Amniotic stem cell (primary cell): ENCODE measurements at places on chromosomes 2 and 18.

GRCh38 chr2:120517751-120518469, 172.0 kb downstream of the INHBB start:
- DNase-seq: no peak

DNA sequence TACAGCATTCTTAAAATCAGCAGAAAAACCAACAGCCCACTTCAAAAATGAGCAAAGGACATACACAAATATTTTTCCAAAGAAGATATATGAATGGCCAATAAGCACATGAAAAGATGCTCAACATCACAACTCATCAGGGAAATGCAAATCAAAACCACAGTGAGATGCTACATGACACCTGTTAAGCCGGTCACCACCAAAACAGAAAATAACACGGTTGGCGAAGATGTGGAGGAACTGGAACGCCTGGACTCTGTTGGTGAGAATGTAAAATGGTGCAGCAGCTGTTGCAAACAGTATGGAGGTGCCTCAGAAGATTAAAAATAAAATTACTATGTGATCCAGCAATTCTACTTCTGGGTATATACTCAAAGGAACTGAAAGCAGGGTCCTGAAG, 184.8 kb downstream of the INHBB start:
- no peak for DNase-seq

- DNase-seq: no peak
Observed at GRCh38 chr2:205138735-205139134, 543.6 kb upstream of the NRP2 start.

DNA sequence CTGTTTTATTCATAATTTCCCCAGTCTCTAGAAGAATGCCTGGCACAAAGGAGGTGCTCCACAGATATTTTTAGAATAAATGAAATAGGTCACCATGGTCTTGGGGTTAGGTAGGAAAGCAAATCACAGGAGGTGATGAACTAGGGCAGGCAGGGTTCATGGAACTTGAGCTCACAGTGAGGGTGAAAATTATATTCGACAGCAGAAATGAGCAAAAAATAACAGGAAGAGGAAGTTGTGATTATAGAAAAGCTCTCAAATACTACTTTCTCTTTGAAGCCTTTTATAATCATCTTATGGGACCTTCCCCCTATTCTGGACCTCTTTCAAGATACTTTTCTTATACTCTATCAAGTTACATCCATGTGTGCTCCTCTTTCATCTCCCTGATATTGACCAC, 4.5 kb upstream of the CREB1 start:
- DNase-seq: no peak

- DNase-seq: no peak
Observed at GRCh38 chr2:158637357-158637756, 157.8 kb upstream of the DAPL1 start.

- DNase-seq: no peak
Observed at GRCh38 chr2:118987886-118988285, 45.9 kb downstream of the MARCO start.

- no peak for DNase-seq
Observed at GRCh38 chr2:239269173-239269885, 131.5 kb downstream of the HDAC4 start.

GRCh38 chr2:71620851-71621251, 167.5 kb downstream of the DYSF start:
- no peak for DNase-seq

DNA sequence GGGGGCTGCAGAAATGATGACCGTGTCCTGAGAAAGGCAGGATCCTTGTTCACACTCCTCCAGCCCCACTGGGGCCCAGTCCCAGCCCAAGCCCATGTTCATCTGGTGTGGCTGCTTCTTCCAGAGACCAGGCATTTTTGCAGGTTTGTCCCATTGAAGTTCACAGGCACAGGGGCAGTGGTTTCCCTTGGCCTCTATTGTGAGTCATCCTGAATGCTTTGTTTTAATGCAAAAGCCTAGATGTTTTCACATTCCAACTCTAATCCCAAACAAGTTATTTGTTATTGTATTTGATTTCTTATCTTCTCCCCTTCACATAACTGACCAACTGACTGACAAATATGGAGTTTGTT, 426.4 kb upstream of the ID2 start:
- no peak for DNase-seq

- DNase-seq: no peak
Observed at GRCh38 chr2:238128534-238129001, 9.9 kb upstream of the KLHL30 start.

DNA sequence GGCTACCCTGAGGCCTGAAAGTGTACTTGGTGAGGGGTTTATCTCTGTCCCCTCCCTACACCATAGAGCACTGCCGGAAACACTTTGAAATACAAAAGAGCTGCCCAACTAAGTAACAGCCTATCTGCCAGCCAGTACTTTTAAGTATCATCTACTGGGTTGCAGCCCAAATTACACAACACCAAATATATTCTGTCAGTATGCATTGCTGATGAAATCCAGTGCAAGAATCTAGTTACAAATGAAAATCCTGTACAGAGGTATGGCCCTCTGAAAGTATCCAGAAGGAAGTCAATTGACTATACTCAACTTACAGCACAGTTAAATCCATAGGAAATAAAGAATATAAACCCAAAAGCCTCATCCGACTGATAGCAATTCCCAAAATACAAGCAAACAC, 280.8 kb downstream of the CCDC85A start:
- no peak for DNase-seq

GRCh38 chr2:128291161-128291843, 27.4 kb downstream of the HS6ST1 start:
- no peak for DNase-seq

DNA sequence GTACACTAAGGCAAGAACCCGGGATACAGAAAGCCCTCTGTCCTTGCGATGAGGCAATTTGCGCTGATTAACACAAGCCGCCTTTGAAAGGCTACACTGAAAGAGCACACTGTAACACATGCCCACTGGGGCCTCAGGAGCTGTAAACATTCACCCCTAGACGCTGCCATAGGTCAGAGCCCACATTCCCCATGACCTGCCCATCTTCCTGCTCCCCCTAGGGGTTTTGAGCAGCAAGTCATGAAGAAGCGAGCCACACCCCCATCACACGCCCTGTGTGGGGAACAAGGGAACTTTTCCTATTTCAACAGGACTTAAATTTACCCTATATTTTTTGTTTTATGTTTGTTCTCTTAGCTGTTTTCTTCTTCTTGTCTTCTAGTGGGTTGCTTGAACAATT, 47.8 kb upstream of the SLC4A10 start:
- DNase-seq: no peak

- DNase-seq: no peak
Observed at GRCh38 chr2:111226876-111227700, 106.4 kb downstream of the BCL2L11 start.

GRCh38 chr2:168592181-168592831, 136.2 kb downstream of the CERS6 start:
- DNase-seq: no peak

GRCh38 chr2:75053484-75054112, 95.2 kb downstream of the POLE4 start:
- no peak for DNase-seq

DNA sequence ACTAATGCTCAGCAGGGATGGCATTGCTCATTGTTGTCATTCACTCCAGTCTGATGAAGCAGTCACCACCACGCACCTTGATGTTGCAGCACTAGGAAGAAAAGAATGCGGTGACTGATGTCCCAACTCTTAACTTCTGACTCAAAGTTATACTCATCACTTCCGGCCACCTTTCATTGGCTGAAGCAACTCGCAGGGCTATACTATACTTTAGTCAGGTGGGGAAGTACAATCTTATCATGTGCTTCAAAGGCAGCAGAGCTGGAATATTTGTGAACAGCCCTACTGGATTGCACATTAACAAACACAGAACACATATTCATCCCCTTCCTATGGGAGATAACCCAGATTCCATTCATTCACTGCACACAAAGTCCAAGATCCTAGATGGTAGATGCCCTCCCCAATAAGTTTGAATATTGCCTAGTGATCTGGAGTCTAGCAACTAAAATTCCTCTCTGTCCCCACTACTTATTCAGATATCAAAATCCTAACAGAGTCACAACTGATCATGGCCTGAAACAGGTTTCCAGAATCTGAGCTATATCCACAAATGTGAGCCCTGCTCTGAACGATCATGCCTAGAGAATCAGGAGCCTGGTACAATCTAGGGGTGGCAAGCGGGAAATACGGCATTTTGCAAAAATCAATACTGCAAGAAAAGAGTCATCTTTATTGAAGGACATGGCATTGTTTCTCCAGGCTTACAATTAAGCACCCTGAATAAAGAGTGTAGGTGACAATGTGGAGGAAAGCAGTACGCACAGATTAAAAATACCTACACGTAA, 3.4 kb upstream of the SPATS2L start:
- DNase-seq: no peak
